Suppressor macrophage treated with lipopolysaccharide for 1 hour (primary cell): ENCODE measurements at places on chromosomes 7 and 10.
A peak's percentile ranks its signal among the peaks of the same experiment; 100 is the strongest.

GRCh38 chr10:123517426-123517825 lies 148.7 kb upstream of the GPR26 start:
- no peak for DNase-seq

DNA sequence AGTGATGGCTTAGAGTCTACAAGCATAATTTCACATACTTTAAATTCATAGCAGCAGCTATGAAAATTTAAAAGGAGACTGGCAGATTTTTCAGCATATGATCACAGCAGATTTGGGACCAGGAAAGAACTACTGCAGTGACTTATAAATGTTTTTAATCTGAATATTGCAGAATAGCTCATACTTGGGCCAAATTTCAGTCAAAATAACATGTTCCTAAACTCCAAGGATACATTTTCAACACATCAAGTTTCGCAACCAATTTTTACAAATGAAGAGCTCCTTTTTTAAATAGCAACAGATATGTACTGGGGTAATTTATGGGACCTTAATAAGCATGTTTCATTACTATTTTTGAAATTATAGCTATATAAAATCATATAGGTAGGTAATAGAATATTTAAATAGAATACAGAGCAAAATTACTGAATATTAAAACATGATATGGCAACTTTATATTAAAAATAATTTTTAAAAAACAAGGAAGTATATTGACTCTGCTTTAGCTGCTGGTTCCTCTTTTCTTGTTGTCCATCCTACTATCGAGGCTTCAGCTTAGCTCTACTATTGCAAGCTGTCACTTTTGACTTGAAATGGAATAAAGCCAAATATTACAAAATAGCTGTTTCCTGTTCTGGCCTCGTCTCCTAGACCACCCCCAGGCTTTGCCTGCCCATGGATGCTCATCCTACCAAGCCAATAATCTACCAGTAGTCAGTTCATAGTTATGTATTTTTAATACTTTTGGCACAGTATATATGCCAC lies 123.1 kb downstream of the NRBF2 start:
- DNase-seq, result peak; percentile 82

DNA sequence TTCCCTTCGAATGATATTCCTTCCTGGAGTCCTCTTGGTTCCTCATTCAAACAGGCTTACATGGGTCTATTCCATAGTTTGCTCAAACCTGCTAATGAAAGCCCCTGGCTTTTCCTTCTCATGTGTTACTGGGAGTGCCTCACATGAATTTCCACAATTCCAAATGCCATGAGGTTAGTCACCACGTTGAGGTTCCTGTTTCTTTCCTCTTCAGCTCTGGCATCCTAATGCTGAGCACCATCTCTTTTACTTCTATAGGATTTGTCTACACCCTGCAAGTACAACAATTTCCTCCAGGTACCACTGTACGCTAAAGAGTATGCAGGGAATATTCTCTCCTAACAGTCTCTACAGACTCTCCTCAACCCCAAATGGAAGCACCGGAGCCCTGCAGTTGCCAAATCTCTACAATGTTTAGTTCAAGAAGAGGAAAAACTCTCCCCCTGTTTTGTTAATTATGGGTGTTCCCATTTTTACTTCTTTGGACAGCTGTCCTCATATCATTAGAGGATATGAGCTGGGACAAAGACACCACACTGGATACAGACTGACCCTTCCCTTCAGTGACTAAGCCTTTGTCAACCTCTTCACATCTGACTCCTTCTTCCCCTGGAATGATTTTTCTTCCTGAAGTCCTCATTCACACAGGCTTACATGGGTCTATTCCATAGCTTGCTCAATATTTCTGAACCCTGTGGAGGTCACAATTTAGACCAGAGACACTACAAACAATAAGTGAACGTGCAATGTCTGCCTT lies 145.8 kb upstream of the BET1 start:
- DNase-seq, result peak; percentile 7

DNA sequence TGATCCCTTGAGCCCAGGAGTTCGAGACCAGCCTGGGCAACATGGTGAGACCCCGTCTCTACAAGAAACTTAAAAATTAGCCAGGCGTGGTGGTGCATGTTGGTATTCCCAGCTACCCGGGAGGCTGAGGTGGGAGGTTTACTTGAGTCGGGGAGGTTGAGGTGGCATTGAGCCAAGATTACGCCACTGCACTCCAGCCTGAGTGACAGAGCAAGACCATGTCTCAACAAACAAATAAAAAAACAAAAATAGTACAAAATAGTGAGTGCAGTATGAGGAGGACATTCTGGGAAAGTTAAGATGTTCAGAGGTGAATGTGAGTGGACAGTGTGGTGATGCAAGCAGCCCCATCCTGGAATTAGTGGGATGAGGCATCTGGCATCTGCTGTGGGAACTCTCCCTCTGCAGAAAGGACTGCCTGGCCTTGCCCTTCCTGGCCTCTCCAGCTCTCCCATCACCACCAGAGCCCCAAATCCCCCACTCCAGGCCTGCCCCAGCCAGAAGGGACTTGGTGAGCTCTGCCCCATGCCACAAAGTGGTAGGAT lies 96.6 kb upstream of the PARD3 start:
- DNase-seq, result no peak

GRCh38 chr10:131724169-131724545 lies 176.7 kb upstream of the PPP2R2D start:
- DNase-seq, result no peak

- DNase-seq, result no peak
Observed at GRCh38 chr10:132168571-132169030, 18.1 kb upstream of the DPYSL4 start.

GRCh38 chr7:94848992-94849576 lies 58.3 kb upstream of the PPP1R9A start:
- no peak for DNase-seq

- DNase-seq, result no peak
Observed at GRCh38 chr7:151433721-151434400, 6.1 kb downstream of the CRYGN start.

DNA sequence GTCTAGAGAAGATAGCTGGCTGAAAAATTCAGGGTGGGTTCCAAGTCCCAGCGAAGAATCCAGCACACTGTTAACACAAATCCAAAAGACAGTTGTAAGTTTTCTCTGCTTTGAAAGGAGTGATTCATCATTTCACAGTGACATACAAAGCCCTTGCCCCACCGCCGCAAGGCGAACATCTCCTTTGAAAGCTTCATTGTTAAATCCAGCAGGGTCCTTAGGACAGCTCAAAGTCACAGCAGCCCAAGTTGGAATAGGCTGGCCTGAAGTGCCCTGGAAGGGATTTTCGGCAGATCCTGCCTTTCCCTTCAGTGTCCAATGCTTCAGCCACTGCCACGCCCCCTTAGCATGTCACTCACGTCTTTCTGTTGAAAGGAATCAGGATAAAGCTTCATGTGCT lies 526.1 kb downstream of the CALN1 start:
- no peak for DNase-seq

GRCh38 chr7:117064688-117065087 lies 111.4 kb downstream of the ST7 start:
- no peak for DNase-seq

DNA sequence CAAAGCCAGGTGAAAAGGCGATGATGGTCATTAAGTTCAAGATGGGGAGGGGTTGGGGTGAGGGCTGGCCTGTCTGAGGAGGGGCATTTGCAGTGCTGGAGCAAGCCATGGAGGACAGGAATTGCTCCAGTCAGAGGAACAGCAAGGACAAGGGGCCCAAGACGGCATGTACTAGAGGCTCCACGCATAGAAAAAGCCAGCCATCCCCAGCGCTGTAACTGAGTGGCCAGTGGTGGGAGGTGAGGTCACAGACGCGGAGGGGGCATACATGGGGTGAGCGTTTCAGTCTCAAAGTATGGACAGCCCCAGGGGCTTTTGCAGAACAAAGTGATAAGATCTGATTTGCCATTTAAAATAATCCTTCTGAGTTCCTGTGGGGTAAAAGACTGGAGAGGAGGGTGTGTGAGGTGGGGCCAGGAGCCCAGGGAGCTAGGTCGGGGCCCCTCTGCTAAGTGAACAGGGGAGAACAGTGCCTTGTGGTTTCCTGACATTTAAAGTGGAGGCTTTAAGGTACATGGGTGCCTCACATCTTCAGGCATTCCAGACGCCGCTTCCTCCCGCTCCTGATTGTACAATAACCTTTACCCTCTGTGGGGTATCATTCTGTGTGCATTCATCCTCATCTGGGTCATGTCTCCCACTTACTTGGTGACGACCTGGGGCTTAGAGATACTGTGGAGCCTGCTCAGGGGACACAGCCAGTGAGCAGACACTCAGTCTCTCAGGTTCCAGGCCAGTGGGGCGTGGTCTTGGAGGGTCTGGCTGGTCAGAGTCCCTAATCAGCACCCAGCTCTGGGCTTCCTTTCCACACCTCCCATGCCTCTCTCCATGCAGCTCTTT lies 105.6 kb upstream of the GPR26 start:
- no peak for DNase-seq

DNA sequence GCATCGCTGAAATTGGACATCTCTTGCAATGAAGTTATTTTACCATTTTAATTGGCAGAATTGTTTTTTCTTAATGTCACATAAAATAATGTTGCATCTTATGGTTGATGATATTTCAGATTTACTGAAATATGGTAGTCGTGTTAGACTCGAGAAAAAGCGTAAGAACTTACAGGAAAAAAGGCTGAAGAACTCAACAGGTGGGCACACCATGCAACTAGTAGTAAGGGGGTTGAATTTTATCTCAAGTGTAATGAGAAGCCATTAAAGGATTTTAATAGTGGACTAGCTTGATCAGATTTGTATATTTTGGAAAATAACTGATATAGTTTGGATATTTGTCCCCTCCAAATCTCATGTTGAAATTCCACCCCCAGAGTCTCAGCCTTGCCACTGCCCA lies 41.1 kb downstream of the MSRB2 start:
- no peak for DNase-seq

DNA sequence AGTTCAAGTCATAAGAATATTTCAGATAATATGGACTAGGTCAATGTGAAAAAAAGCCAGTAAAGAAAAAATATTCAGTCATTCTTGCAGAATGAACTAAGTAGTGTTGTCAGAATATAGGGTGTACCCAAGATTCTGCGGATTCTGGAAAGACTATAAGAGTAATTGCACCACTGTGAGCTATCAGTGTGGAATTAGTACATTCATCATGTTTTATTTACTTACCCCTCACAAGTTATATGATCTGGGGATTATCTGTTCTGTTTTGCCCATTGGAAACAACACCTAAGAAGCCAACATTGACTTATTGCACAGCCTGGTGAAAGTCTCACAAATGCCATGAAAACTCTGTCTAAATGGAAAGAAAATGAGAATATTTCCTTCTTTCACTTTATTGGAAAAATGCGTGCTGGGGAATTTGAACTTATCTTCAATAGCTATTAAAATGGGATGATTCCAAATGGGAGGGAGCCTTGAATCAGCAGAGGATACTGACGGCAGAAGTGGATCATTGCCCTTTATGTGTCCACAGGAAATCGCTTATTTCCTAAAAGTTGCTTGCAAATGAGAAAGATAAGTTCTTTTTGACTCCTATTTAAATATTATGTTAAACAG lies 563.3 kb upstream of the POM121L12 start:
- DNase-seq, result no peak

- DNase-seq, result no peak
Observed at GRCh38 chr7:27154369-27154768, 2.0 kb upstream of the HOXA3 start.

GRCh38 chr10:37654466-37654865 lies 202.9 kb downstream of the ZNF248 start:
- no peak for DNase-seq

DNA sequence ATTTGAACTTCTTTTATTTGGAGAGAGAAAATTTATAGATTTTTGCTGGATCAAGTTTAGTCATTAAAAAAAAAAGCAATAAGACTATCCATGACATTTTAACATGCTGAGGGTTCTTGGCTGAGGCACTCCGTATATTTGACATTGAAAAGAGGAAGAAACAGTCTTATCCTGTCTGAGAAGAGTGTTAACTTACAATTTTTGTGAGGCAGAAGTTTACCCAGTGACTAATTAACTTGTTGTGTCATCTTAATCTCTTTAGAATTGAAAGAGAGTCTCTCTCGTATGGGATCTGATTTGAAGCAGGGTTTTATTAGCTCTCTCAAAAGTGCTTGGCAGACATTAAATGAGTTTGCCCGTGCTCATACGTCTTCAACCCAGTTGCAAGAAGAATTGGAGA lies 39.3 kb downstream of the SEC23IP start:
- DNase-seq, result no peak

- DNase-seq, result peak; percentile 65
Observed at GRCh38 chr10:32961895-32962369, 3.9 kb upstream of the ITGB1 start.

GRCh38 chr7:111756687-111757178 lies 194.4 kb upstream of the IMMP2L start:
- peak; percentile 29 for DNase-seq

- DNase-seq, result peak; percentile 72
Observed at GRCh38 chr7:77455321-77455720, 39.2 kb upstream of the GSAP start.

GRCh38 chr10:24136070-24136469 lies 72.9 kb upstream of the KIAA1217 start:
- no peak for DNase-seq

DNA sequence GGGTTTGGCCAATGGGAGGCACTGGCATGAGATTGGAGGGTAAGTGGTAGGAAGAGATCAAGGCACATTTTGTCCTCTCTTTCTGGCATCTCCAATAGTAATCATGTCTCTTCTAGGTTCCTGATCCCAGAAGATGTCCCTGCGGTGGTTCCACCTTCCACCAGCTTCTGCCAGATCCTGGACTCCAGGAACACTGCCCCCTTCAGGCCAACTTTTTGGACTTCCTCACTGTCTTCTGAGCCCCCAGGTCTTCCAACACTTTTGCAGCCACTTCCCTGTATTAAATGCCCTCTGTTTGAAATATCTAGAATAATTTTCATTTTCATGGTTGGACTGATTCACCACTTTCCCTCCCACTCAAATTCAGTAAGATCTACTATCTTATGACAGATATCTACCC lies 60.9 kb downstream of the BAMBI start:
- DNase-seq, result peak; percentile 44

- DNase-seq, result no peak
Observed at GRCh38 chr10:67259319-67259929, 333.6 kb downstream of the LRRTM3 start.

DNA sequence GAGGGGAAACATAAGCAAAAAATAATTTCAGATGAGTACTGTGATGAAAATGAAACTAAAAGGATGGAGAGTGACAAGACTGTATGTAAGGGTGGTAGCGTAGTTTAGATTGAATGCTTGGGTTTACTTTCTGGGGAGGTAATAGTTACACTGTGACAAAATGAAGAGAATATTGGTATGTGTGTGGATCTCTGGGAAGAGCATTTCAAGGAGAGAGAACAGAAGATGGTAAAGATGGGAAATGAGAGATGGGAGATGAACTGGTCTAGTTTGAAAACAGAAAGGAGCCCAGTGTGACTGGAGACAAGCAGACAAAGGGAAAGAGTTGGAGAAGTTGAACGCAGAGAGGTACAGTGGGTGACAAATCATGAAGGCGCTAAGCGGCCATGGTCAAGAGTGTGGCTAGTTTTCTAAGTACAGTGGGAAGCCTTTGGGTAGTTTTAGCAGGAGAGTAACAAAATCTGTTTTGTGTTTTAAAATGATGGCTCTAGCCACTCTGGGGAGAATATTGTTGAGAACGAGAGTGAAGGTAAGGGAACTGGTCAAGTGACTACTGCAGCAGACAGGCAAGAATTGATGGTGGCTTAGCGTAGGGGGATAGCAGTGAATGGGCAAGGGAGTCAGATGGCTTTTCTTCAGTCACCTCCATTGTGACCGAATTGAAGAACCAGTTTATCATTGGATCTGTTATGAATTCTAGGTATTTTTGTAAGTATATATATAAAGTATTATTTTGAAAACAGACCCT lies 22.6 kb downstream of the PALS2 start:
- DNase-seq, result no peak
